ENCODE measurements at places on chromosomes 13 and 19.
A peak's percentile ranks its signal among the peaks of the same experiment; 100 is the strongest.

GRCh38 chr13:112629161-112629560 lies 41.2 kb upstream of the TUBGCP3 start:
- DNase-seq = no peak

DNA sequence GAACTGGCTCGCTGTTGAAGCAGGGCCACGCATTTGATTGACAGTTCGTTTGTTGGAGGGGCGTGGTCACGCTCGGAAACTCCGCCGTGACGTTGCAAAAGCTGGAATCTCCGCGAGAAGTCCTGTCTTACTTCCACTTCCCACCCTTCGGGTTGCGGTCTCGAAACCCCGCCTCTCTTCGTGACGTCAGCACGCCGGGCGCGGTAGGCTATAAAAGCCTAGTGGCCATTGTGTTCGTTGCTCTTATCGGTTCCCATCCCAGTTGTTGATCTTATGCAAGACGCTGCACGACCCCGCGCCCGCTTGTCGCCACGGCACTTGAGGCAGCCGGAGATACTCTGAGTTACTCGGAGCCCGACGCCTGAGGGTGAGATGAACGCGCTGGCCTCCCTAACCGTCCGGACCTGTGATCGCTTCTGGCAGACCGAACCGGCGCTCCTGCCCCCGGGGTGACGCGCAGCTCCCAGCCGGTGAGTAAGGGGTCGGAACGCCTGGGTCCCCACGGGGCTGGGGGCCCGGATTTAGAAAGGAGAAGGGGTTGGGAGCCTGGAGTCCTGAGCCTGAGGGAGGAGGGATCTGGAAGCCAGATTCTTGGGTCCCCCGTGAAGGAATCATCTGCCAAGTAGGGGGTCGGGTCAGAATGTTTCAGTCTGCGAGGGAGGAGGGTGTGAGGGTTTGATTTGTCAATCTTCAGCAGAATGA lies at the start of gene PPP1R15A:
Gene PPP1R15A, plus strand, starts transcription at position 240 of the 702 bp plus-strand sequence. CDS start 813 bp downstream, outside the sequence.
- DNase-seq = peak; percentile 99

- DNase-seq = no peak
Observed at GRCh38 chr19:49687566-49688316, 1.7 kb upstream of the ADM5 start.

- no peak for DNase-seq
Observed at GRCh38 chr19:14070268-14071050, 2.1 kb upstream of the MISP3 start.

DNA sequence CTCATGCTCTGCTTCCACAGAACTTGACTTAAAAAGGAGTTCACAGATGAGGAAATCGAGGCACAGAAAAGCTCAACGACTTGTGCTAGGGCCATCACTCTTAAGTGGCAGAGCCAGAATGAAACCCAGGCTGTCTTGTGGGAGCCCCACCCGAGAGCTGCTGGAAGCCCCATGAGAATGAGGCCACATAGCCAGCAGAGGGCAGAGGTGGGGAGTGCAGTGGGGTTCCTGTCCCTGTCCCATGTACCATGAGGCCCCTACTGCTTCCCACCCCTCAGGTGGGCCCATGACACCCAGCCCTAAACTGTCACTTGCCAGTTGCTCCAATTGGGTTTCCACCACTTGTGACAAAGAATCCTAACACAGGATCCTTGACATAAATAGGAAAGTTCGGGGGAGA lies 175.9 kb downstream of the IRS2 start:
- DNase-seq = no peak

GRCh38 chr19:4580961-4581665 lies 21.6 kb upstream of the SEMA6B start:
- DNase-seq = no peak
